ENCODE measurements at places on chromosomes 4 and X. TPM values are rescaled to one million over a fixed set of nuclear protein-coding genes. Genes with fewer than 3 reads are reported as not detected.

GRCh38 chrX:118212817-118213183, 96.2 kb upstream of the KLHL13 start:
- H3K36me3 ChIP-seq: no peaks in the 10 kb centered on the region
- peaks cover 17% of the 10 kb centered on the region for H3K4me1 ChIP-seq
- H3K27ac ChIP-seq: no peak overlapping the region

- H3K27me3 ChIP-seq: no peaks in the 10 kb centered on the region
- H3K36me3 ChIP-seq: no peaks in the 10 kb centered on the region
- no peak overlapping the region for H3K4me3 ChIP-seq
- no peak for DNase-seq
These were observed 9.4 kb downstream of the SCD5 start for GRCh38 chr4:82789025-82789776.

DNA sequence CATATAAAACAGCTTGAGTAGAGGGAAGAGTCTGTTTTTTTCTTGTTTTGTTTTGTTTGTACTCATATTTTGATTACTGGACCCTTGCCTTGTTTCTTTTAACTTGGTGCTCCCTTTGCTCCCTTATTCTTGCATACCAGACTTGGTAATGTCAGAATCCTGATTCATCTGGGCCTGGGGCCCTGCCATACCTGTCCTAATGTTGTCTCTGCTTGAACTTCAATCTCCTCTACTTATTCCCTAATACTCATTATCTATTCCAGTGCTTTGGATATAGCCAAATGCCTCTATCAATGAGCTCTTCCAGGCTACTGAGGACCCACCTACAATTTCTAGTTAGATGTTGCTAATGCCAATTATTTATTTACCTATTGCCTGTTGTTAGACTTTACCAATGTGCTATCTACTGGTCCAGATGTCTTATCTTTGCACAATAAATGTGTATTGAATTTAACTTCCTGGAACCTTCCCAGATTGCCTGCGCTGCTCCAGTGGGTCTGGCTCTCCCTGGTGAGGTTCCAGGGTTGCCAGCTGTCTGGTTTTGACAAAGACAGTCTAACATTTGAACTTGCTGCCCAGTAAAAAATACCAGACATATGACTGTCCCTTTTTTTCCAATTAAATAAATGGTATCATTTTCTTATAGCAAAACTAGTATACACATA, 64.4 kb upstream of the ACSL4 start:
- H3K27ac ChIP-seq: no peak overlapping the region
- no peaks in the 10 kb centered on the region for H3K4me1 ChIP-seq
- DNase-seq: no peak
- H3K27me3 ChIP-seq: no peaks in the 10 kb centered on the region

GRCh38 chr4:186812592-186812991, 88.9 kb upstream of the FAT1 start:
- H3K27me3 ChIP-seq: no peaks in the 10 kb centered on the region
- H3K36me3 ChIP-seq: no peaks in the 10 kb centered on the region
- peaks cover 7% of the 10 kb centered on the region for H3K4me1 ChIP-seq

- no peaks in the 10 kb centered on the region for H3K4me1 ChIP-seq
- no peaks in the 10 kb centered on the region for H3K27me3 ChIP-seq
- no peaks in the 10 kb centered on the region for H3K36me3 ChIP-seq
- H3K27ac ChIP-seq: no peak overlapping the region
- DNase-seq: no peak
These were observed 639.6 kb downstream of the MID1IP1 start for GRCh38 chrX:39440799-39441284.

DNA sequence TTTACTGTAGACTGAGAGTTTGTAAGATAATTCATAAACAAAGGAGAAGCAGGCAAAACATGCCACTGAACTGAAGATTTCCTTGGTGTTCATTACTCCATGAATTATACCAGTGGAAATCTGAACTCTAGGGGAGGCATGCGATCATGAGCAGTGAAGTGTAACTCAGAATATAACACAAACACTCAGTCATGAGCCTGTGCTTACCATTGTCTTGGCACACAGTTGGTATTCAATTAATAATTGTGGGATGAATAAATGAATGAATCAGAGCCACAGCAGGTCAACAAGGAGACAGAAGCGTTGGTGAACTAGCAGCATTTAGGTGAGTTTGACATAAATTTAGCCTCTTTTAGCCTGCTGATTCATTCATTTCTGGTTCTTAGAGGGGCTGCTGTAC, 263.5 kb upstream of the DKK2 start:
- no peaks in the 10 kb centered on the region for H3K27me3 ChIP-seq
- no peaks in the 10 kb centered on the region for H3K4me1 ChIP-seq
- H3K4me3 ChIP-seq: no peak overlapping the region
- H3K36me3 ChIP-seq: no peaks in the 10 kb centered on the region

- H3K4me3 ChIP-seq: no peak overlapping the region
- no peak for DNase-seq
- peaks cover 75% of the 10 kb centered on the region for H3K4me1 ChIP-seq
- H3K27ac ChIP-seq: no peak overlapping the region
- no peaks in the 10 kb centered on the region for H3K36me3 ChIP-seq
These were observed 78.6 kb upstream of the STOX2 start for GRCh38 chr4:183826461-183826860.

GRCh38 chrX:53085661-53086229, 3.6 kb downstream of the TSPYL2 start:
- H3K36me3 ChIP-seq: peaks cover 26% of the 10 kb centered on the region
- DNase-seq: no peak
- H3K27ac ChIP-seq: peak overlapping the region; percentile 86
- no peak overlapping the region for H3K4me3 ChIP-seq
- H3K27me3 ChIP-seq: no peaks in the 10 kb centered on the region
- H3K4me1 ChIP-seq: peaks cover 62% of the 10 kb centered on the region

GRCh38 chr4:118927974-118928373, 39.3 kb downstream of the SYNPO2 start:
- no peak overlapping the region for H3K4me3 ChIP-seq
- peaks cover 44% of the 10 kb centered on the region for H3K4me1 ChIP-seq
- H3K27me3 ChIP-seq: no peaks in the 10 kb centered on the region
- H3K36me3 ChIP-seq: no peaks in the 10 kb centered on the region
- DNase-seq: no peak

DNA sequence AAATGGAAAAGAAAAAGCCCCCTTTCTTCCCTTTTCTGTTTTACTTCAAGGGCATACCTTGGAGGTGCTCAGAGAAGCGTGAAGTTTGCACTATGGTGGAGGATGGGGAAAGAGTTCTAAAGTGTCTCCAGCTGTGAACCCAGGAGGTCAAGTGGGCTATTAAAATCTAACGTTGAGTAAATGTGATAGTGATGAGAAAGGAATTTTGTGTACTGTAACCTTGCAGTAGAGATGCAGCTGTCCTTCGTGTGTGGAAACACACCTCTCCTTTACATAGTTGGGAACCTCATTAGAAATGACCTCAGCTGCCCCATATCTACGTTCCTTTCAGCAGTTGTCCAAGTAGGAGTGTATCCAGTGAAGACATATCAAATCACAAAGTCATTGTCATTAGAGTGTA, 26.5 kb downstream of the ADH5 start:
- no peaks in the 10 kb centered on the region for H3K27me3 ChIP-seq
- H3K4me3 ChIP-seq: no peak overlapping the region
- no peak overlapping the region for H3K27ac ChIP-seq

- DNase-seq: no peak
- H3K36me3 ChIP-seq: peaks cover 97% of the 10 kb centered on the region
- no peaks in the 10 kb centered on the region for H3K27me3 ChIP-seq
- no peak overlapping the region for H3K4me3 ChIP-seq
These were observed 24.8 kb downstream of the CCNI start for GRCh38 chr4:77050962-77051361.

GRCh38 chr4:74658116-74658515, 136.2 kb downstream of the BTC start:
- no peak overlapping the region for H3K4me3 ChIP-seq
- H3K27me3 ChIP-seq: no peaks in the 10 kb centered on the region
- peaks cover 37% of the 10 kb centered on the region for H3K4me1 ChIP-seq

DNA sequence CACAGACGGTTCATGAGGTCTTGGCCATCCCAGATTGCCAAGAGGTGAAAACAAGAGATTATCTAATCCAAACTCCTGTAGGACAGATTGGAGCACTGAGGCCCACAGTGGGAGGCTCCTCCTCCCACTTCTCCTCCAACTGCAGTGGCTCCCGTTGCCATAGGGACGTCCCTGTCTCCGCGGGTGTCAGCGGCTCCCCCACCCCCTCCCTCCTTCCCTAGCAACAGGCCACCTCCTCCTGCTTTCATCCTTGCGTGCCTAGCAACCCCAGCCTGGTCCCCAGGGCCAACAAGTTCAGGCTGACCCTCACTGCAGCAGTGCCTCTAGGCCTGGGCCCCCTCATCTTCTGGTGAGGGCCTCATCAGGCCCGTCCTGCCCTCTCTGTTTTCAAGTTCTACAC, 6.8 kb upstream of the IQSEC2 start:
- peaks cover 8% of the 10 kb centered on the region for H3K4me1 ChIP-seq
- no peaks in the 10 kb centered on the region for H3K36me3 ChIP-seq
- peak overlapping the region; percentile 57 for H3K27ac ChIP-seq
- DNase-seq: no peak
- H3K4me3 ChIP-seq: no peak overlapping the region

DNA sequence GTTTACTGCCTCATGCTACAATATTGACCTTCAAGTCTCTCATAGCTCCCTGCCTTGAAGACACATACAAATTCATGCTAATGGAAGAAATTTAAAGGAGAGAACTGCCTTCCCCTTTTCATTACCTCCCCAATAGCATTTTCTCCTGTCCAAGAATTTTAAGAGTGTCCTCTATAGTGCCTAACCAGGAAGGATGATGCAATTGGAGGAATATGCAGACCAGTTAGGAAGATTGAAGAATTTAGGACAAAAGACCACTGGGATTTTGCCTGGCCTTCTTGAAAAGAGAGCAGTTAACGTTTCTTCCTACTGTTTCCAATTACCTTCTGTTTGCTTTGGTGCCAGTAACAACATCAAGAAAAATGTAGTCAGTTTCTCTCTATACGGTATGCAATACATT, 443.9 kb downstream of the INPP4B start:
- H3K27me3 ChIP-seq: no peaks in the 10 kb centered on the region
- no peak for DNase-seq
- peaks cover 38% of the 10 kb centered on the region for H3K4me1 ChIP-seq
- no peak overlapping the region for H3K4me3 ChIP-seq
- H3K36me3 ChIP-seq: no peaks in the 10 kb centered on the region
- no peak overlapping the region for H3K27ac ChIP-seq

GRCh38 chr4:181611033-181611711, 632.0 kb upstream of the TENM3 start:
- no peaks in the 10 kb centered on the region for H3K36me3 ChIP-seq
- H3K27me3 ChIP-seq: no peaks in the 10 kb centered on the region
- no peak for DNase-seq
- H3K27ac ChIP-seq: no peak overlapping the region
- no peak overlapping the region for H3K4me3 ChIP-seq

DNA sequence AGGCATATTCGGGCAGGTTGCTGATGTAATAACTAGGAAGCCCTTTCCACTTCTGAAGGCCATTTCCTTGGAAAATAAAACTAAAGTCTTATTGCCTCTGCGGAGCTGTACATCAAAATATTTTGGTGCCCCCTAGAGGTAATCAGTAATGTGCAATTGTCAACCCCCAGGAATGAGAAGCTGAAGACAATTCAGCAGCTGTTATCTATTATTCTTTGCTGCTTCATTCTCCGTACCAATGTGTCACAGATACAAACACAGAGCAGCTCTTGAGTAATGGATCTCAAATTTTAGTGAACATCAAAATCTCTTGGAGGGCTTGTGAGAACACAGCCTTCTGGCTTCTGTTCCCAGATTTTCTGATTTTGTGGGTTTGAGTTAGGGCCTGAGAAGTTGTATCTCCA, 3.5 kb upstream of the SLIT2 start:
- no peak overlapping the region for H3K4me3 ChIP-seq
- no peak overlapping the region for H3K27ac ChIP-seq
- no peak for DNase-seq
- peaks cover 3% of the 10 kb centered on the region for H3K4me1 ChIP-seq

GRCh38 chr4:157265281-157265680, 44.8 kb downstream of the GRIA2 start:
- no peak overlapping the region for H3K4me3 ChIP-seq
- no peak overlapping the region for H3K27ac ChIP-seq
- DNase-seq: no peak
- no peaks in the 10 kb centered on the region for H3K4me1 ChIP-seq

GRCh38 chrX:64186974-64187761, 18.3 kb downstream of the AMER1 start:
- no peaks in the 10 kb centered on the region for H3K36me3 ChIP-seq
- no peak overlapping the region for H3K4me3 ChIP-seq
- no peak overlapping the region for H3K27ac ChIP-seq
- no peaks in the 10 kb centered on the region for H3K27me3 ChIP-seq
- H3K4me1 ChIP-seq: no peaks in the 10 kb centered on the region

GRCh38 chr4:10334506-10335028, 122.7 kb downstream of the ZNF518B start:
- DNase-seq: no peak
- H3K36me3 ChIP-seq: no peaks in the 10 kb centered on the region
- H3K4me1 ChIP-seq: no peaks in the 10 kb centered on the region
- no peaks in the 10 kb centered on the region for H3K27me3 ChIP-seq

- no peaks in the 10 kb centered on the region for H3K36me3 ChIP-seq
- no peak for DNase-seq
- no peak overlapping the region for H3K4me3 ChIP-seq
- no peaks in the 10 kb centered on the region for H3K4me1 ChIP-seq
- no peaks in the 10 kb centered on the region for H3K27me3 ChIP-seq
These were observed 142.6 kb downstream of the TECRL start for GRCh38 chr4:64266669-64267068.

- H3K27me3 ChIP-seq: no peaks in the 10 kb centered on the region
- H3K4me1 ChIP-seq: no peaks in the 10 kb centered on the region
- peak overlapping the region; percentile 18 for H3K4me3 ChIP-seq
- H3K36me3 ChIP-seq: no peaks in the 10 kb centered on the region
- peak overlapping the region; percentile 44 for H3K27ac ChIP-seq
These were observed 34.5 kb upstream of the RAB33B start for GRCh38 chr4:139419388-139419914.

DNA sequence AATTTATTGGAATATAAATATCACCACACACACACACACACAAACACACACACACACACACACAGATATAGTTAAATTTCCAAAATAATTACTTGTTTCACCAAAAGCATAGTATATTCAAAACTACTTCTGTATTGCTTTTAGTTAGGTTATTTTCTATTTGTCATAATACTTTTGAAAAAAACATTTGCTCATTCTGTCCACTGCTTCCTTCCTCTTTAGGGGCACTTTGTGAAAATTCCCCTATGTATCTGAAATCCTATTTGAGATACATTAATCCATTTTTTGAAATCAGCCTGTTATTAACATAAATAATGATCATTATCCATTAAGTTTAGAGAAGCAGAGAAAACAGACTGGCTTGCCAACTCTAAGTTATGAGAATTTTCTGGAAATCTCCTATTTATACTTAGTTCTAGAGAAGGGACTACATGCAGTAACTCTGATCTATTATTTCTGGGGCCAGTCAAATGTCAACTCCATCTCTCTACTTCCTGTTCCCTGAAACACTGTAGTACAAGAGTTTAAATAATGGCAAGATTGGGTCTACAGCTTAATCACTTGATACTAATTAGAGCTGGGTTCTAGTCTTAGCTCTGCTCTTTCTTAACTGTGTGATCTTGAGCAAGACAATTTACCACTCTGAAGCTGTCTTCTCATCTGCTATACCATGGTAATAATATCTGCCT, 54.4 kb upstream of the GPR174 start:
- H3K27me3 ChIP-seq: no peaks in the 10 kb centered on the region
- DNase-seq: no peak
- H3K4me1 ChIP-seq: no peaks in the 10 kb centered on the region
- no peaks in the 10 kb centered on the region for H3K36me3 ChIP-seq

The CXCL3 gene
- total RNA-seq: not detected

The ATG4A gene
- total RNA-seq: 18.0 TPM

The DRP2 gene
- 0.09 TPM for total RNA-seq

The ADGRG4 gene
- total RNA-seq: 0.19 TPM

The FGF5 gene
- not detected for total RNA-seq

The SLITRK4 gene
- total RNA-seq: 1.2 TPM

The ZIC3 gene
- not detected for total RNA-seq

The NEK1 gene
- 6.4 TPM for total RNA-seq

The PWWP3B gene
- total RNA-seq: not detected

The PARM1 gene
- 2.0 TPM for total RNA-seq

Data from esophagus squamous epithelium (tissue), 5 donors.